Activated CD4-positive, alpha-beta T cell treated with anti-CD3 and anti-CD28 coated beads for 24 hours (primary cell): ENCODE measurements at places on chromosomes 16 and 17.

- DNase-seq: no peak
These were observed 47.6 kb upstream of the GNAO1 start for GRCh38 chr16:56143666-56144065.

DNA sequence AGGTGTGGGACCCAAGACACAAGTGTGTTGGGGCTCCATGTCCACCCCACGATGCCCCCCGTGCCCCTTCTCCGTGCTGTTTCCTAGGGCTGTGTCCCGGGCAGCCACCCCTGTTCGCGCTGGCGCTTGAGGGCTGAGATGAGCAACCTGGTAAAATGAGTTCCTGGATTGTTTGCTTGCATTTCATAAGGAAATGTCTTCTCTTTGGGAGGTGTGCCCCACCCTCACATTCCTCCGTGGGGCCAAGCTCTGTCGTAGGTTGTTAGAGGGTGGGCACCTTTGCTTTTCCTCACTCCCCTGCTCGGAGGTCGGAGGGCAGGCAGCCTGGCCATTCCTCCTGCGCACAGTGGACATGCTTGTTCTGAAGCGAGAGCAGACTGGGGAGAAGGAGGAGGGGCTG, 171.3 kb upstream of the CHMP6 start:
- no peak for DNase-seq

DNA sequence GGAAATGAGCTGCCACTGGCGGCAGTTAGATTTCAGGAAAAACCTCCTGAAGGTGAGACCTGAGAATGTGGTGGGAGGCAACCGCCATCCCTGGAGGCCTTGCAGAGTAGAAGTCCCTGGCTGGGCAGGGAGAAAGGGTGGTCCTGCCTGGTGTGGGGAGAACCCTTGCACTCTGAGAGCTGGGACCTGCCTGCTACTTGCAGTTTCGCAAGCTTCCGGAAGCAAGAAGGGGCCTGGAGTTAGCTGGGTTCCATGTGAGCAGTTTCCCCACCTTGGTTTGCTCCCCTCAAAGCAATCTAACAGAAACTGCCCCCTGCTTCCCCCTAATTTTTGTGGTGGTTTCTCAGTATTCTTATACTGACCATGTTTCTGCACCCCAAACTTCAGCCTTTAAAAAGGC, 6.5 kb downstream of the ZNF629 start:
- no peak for DNase-seq

- DNase-seq: no peak
These were observed 15.2 kb downstream of the ALOX12B start for GRCh38 chr17:8072341-8072728.

- no peak for DNase-seq
These were observed 16.4 kb downstream of the PIMREG start for GRCh38 chr17:6460531-6461161.

GRCh38 chr17:76887802-76888201, 19.6 kb downstream of the MGAT5B start:
- DNase-seq: no peak

DNA sequence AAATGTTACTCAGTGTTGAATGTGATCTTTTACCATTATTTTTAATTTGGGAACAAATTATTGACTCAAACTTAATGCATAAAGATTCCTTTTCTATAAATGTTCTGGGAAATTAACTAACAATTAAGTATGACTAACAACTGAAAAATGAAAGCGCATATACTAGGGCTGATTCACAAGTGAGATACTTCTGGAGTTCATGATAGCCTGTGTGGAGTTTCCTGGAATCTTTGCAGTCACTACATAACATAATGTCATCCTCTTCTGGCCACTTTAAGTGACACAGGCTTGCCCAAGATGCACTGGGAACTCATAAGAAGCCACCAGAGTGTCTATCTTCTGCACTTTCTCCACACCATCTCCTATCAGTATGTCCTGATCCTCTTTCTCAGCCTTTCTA, 450.3 kb upstream of the CDH11 start:
- no peak for DNase-seq

- no peak for DNase-seq
These were observed 634 bp upstream of the NATD1 start for GRCh38 chr17:21253646-21254441.

- DNase-seq: no peak
These were observed 147.4 kb downstream of the TMEM132E start for GRCh38 chr17:34726536-34727384.

DNA sequence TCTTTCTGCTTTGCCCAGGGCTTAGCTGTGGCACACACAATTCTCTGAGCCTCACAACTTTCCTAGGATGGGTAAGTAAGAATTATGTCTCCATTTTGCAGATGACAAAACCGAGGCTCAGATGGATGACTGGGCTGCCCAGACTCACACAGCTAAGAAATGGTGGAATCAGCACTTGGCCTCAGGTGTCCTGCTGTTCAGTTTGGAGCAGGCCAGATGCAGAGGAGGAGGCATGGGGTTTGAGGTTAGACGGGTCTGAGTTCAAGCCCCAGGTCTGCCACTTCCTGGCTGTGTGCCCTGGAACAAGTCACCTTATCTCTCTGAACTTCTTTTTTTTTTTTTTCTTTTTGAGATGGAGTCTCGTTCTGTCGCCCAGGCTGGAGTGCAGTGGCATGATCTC, 1.7 kb upstream of the MEOX1 start:
- DNase-seq: no peak

GRCh38 chr16:951660-952301, 19.0 kb downstream of the LMF1 start:
- DNase-seq: no peak

GRCh38 chr16:72992142-72992601, 55.8 kb downstream of the ZFHX3 start:
- no peak for DNase-seq

DNA sequence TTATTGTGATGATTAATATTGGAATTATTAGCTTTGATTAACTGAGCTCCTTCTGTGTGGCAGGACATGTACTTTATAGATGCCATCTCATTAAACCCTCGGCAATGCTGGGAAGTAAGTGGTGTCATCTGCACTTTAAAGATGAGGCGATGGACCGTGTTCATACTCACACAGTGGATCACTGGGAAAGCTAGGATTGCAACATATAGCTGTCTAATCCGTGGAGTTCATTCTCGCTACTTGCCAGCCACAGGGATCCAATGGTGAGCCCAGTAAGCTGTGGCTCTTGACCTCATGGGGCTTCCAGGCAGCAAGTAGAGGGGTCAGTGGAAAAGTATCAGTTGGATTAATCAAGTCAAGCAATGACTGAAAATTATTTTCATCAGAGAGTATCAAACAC, 587.9 kb downstream of the CDH13 start:
- DNase-seq: no peak

DNA sequence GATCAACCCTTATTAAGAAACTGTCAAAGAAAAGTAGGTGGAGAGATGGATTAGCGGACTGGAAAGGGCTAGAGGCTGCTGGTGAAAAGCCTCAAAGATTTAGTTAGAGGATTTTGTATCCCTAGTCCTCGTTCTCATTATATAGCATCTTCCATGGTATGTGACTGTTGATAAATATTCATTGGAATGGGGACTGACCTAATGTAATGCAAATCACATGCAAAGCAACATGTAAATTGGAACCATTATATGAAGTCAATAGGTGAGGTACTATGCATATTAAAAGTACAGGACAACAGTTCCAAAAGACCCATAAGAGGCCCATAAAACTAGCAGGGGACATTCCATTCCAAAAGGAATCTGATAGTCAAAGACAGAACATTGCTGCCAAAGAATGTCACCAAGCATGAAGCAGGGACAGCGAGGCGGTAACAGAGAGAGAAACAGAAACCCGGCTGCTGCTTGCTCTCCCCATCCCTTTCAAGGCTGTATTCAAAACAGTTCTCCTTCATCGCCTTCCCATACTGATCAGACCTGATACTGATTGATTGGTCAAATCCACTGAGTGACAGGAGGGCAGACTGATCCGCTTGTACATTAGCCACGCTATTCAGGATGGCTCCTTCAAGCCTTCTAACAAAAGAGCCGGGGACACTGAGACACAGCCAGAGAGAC, 44.5 kb downstream of the SOX9 start:
- DNase-seq: no peak

DNA sequence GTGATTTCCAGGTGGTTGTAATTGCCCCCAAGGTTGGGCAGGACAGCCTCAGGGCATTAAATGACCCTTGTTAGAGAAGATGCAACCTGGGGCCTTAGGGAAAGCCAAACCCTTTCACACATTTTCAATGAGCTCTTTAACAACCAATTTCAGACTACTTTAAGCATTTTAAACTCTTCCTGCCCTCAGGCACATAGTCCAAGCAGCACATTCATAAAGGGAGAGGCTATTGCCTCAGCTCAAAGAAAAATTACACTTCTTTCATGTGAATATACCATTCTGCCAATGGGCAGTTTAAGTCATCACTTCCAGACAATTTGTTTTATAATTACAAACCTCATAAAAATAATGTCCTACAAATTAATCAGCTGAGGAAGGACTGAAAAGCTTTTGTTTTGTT, 544.5 kb downstream of the NPIPA7 start:
- no peak for DNase-seq

- DNase-seq: no peak
These were observed 40.5 kb downstream of the C16orf82 start for GRCh38 chr16:27107185-27107592.

DNA sequence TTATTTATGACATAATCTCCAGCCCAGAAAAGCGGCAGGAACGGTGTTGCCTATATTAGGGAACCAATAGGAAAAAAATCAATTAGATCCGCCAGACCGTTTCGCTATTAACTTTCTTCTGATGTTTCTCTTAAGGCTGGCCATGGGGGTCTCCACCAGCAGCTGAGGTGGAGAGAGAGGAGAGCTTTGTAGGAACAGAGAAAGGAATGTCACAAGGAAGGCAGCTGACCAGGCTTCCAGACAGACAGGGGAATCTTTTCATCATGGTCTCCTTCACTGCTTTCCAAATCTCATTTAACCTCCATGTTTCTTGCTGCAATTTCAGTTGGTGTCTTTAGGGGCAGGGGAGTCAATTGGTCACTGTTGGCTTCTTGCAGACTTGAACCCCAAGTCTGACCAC, 8.9 kb upstream of the SEZ6 start:
- no peak for DNase-seq

- no peak for DNase-seq
These were observed 7.4 kb downstream of the ASGR2 start for GRCh38 chr17:7107012-7107754.

DNA sequence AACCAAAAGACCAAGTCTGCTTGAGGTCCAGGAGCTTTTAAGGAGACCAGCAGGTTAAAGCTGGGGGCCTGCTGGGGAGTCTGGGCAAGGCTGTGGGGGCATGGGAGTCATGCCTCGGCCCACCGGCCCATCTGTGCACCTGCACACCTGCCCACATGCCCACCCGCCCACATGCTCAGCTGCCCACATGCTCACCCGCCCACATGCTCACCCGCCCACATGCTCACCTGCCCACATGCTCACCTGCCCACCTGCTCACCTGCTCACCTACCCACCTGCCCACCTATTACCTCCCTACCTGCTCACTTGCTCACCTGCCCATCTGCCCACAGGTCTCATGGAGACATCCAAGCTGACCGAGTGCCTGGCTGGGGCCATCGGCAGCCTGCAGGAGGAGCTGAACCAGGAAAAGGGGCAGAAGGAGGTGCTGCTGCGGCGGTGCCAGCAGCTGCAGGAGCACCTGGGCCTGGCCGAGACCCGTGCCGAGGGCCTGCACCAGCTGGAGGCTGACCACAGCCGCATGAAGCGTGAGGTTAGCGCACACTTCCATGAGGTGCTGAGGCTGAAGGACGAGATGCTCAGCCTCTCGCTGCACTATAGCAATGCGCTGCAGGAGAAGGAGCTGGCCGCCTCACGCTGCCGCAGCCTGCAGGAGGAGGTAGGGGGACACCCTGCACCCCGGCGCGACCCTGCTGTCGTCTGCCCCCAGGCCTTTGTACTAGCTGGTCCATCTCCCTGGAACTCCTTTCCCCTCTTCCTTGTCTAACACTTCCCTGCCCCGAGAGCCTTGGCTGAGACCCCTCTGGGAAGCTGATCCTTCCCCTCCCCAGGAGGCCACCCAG, 14.0 kb downstream of the CARD14 start:
- DNase-seq: no peak

GRCh38 chr16:75096656-75097055, 19.9 kb downstream of the LDHD start:
- no peak for DNase-seq

DNA sequence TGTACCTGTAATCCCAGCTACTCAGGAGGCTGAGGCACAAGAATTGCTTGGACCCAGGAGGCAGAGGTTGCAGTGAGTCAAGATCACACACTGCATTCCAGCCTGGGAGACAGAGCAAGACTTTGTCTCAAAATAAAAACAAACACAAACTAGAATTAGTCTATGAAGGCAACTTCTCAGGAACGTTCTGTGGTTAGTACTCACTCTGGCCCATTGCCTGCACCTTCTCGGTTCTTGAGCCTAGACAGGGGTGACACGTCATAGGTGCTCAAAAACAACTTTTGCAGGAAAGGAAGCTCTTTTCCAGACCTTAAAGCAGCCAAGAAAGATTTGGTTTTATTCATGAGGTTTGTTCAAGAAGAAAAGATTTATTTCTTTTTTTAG, 22.3 kb upstream of the CNOT1 start:
- DNase-seq: no peak

DNA sequence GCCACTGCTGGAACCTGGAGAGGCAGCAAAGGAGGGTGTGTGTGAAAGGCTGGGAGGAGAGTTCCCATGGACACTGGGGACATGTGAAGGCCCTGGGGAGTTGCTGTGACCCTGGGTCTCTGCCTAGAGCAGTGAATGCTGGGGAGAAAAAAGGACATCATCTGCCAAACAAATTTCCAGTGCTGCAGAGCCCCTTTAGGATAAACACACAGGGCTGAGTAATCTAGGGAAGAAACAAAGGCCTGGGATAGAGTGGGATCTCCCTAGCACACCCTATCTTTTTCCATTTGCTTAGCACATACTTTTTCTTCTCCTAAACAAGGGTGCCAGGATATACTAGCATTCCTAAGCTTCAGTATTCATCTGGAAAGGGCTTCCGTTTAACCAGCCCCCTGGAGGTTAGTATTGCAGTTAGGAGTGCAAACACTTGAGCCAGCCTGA, 3.3 kb upstream of the HIGD1B start:
- DNase-seq: no peak

DNA sequence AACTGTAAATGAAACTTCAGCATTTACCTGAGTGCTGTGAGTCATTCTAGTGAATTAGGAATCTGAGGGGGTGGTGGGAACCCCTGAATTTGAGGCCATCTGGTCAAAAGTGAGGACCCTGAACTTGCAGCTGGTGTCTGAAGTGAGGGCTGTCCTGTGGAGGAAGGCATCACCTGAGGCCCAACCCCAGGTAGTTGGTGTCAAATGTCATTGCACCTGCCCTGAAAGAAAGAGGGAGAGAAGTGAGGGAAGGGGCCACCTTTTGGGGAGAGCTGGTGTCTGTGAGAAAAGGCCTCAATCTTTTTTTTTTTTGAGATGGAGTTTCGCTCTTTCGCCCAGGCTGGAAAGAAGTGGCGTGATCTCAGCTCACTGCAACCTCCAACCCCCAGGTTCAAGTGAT, 12.5 kb upstream of the PRPSAP1 start:
- DNase-seq: no peak

DNA sequence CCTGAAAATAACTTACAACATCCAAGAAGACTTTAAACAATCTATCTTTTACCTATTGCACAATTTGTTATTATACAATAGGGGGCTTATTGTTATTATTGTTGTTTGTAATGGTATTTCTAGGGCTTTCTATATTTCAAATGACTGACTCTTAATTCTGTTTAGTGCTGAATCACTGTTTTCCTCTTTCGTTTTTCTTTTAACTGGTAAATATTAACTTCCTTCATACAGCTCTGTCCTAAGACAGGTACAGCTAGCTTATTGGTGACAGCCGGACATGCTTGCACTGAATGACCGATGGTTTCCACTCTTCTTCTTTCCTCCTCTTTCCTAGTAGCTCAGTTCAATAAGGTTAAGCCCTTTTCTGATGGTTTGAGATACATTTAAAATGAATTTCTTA, 11.6 kb downstream of the KRTAP9-7 start:
- no peak for DNase-seq
